ENCODE measurements at places on chromosomes 5 and 9.
A peak's percentile ranks its signal among the peaks of the same experiment; 100 is the strongest.

GRCh38 chr9:15032860-15033259 lies 122.6 kb upstream of the FREM1 start:
- no peak for DNase-seq

DNA sequence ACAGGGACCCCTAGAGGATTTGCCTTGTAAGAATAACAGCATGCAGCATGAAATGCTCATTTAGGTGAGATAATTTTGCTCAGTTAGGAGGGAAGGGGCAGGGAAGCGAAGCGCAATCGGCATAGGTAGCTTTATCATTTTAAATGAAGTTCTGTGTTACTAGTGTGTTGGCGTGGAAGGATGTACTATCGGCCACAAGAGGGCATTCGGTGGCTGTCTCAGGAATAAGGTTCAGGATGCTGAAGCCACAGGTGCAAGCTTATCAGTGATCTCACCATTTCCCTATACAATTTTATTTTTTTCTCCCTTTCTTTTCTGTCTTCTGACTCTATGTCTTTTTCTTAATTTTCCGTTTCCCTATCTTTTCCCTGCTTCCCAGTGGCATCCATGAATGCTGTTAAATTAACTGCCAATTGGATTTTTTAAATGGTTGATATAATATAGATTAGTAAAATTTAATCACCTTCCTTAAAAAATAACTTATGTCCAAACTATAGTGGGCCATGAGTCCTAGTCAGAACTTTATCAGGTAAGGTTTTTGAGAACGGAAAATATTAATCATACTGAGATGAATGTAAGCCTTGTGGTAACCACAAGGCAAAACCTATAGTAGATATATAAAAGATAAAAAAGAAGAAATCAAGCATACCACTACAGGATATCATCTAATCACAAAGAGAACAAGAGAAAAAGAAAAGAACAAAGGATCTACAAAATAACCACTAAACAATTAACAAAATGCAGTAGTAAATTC lies 1.2 kb upstream of the INSL6 start:
- DNase-seq = peak; percentile 20

DNA sequence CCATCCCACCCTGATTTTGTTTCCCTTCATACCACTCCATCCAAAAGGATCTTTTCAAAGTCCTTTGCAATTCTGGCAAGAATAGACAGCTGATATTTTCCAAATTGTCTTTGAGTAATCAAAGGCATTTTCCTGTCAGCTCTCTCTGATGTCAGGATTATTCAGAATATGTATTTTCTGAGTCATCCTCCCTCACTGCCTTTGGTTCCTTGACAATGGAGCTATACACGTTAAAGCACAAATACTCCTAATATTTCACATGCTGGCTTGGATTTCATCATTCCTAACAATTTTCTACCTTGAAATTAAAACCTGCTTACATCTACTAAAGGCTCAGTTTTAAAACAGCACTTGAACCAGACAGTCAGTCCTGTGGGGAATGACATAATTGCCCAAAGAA lies 379.4 kb downstream of the GADD45G start:
- DNase-seq = no peak

DNA sequence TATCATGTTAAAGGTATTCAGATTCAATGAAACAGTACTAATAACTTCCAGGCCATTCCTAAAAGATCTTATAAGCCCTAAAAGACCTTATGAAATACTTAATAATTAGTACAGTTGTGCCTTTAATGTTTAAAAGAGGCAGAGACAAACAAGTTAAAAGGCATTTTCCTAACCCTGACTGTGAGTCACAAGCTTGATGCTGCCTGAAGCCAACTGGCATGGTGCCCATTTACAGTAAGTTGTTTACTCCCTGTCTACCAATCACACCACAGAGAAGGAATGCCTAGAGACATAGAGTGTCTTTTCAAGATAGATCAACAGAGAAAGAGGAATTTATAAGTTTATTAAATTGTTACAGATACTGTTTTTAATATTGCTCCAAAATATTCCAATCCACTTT lies 47.8 kb downstream of the NR3C1 start:
- peak; percentile 22 for DNase-seq

GRCh38 chr5:173279166-173279565 lies 44.2 kb upstream of the NKX2-5 start:
- DNase-seq = no peak

DNA sequence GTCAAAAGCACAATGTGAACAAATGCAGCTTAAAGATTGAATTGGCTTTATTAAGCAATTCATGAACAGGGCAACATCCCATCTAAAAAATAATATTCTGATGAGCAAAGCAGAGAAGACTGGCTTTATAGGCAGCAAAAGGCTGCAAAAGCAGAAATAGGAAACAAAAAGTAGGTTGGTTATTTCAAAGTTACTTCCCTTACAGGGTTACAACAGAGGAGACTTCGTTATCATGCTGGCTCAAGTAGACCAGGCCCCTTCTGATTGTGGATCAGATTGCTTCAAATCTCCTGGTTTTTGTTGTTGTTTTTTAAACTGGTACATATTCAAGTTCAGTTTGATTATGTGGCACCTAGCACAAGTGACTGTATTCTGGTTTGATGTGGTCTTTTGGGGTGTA lies 73.1 kb downstream of the MAN2A1 start:
- DNase-seq = no peak

DNA sequence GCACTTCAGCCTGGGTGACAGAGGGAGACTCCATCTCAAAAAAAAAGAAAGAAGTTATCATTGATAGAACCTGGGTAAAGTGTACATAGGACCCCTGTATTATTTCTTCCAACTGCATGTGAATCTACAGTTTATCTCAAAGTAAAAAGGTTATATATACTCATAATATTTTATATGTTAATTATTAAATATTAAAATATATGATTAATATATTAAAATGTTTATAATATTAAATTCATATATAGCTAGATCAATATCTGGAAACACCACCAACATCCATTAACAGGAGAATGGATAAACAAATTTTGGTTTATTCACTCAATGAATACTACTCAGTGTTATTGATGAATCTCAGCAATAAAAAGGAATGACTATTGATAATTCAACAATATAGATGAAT lies 19.7 kb downstream of the C5orf15 start:
- DNase-seq = no peak

GRCh38 chr5:159073026-159073425 lies 26.7 kb downstream of the EBF1 start:
- DNase-seq = no peak

DNA sequence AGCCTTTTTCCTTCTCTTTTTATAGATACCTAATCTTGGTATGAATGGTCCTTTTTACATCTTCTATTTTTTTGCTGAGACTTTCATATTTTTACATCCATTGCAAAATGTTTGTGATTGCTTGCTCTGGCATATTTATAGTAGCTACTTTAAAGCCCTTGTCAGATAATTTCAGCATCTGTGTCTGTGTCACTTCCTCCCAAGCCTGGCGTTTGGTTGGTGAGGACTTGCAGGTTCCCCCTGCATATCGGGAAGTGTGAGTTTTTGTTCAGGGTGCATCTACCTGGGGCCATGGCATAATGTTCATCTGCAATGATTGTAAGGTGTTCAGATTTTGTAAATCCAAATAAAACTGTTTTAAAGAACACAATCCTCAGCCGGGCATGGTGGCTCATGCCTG lies 8.9 kb downstream of the FBXW5 start:
- DNase-seq = no peak

DNA sequence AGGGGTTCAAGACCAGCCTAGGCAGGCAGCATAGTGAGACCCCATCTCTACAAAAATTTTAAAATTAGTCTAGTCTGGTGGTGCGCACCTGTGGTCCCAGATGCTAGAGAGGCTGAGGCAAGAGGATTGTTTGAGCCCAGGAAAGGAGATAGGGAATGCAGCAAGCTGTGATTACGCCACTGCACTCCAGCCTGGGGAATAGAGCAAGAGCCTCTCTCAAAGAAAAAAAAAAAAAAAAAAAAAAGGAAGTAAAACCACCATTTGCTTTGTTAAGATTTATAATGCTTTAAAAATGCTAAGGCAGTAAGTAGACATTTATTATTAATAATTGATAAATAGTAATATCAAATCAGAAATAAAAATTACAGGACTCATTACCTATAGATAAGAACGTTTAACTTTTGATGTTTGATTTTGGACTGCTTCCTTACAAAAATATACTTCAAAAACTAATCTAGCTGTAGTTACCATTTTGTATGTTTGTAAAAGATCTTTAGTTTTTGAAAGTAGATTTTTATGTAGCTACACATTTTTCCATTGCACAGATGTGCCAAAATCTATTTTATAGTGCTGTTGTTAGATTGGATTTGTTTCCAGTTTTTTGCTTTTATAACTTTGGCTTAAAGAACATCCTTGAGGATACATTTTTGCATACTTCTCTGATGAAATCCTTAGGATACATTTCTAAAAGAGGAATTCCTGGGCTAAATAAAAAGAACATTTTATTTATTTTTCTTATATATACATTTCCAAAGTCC lies 86.4 kb downstream of the INIP start:
- DNase-seq = no peak

GRCh38 chr5:150672237-150672883 lies 11.3 kb downstream of the MYOZ3 start:
- no peak for DNase-seq

DNA sequence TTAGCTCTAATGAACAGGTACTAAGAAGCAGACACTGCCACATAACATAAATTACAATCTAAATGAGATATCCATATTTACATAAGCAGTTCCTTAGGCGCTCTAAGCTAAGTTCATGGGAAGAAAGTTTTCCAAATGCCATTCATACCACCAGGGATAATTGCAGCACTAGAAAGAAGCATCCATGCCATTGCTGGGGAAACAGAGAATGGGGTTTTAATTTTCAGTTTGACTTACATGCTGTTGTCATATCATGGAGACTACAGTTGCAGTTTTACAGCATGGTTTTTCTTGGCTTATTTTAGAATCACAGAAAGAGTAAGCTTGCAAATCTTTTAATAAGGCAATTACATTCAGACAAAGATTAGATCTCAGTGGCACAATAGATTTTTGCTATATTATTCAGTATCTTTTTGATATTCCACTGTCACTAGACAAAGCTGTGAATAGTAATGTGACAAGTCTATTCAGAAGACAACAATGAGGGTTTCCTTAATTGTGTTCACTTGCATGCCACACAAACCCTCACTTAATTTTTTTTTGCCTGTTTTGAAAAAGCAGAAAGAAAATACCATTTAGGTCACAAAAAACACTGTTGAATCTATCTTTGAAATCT lies 108.4 kb upstream of the ELAVL2 start:
- no peak for DNase-seq

GRCh38 chr9:104934691-104935500 lies 6.9 kb upstream of the ABCA1 start:
- no peak for DNase-seq

DNA sequence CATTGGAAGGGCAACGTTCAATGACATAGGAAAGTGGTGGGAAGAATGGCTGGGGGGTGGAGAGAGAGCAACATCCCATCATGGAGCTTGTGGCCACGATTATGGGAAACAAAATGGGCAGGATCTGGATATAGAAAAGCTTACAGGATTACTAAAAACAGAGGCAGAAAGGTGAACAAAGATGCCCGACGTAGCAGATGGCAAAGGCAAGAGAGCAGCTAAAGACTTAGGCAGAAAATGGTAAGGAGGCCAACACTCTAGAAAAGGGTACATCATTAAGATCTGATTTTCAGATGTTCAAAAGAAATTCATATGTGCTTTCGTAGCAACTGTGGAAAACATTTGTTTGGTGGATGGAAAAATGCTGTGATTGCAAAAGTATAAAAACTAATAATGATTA lies 102.5 kb downstream of the OTULIN start:
- no peak for DNase-seq

GRCh38 chr9:130200038-130200849 lies 28.0 kb downstream of the NCS1 start:
- no peak for DNase-seq

DNA sequence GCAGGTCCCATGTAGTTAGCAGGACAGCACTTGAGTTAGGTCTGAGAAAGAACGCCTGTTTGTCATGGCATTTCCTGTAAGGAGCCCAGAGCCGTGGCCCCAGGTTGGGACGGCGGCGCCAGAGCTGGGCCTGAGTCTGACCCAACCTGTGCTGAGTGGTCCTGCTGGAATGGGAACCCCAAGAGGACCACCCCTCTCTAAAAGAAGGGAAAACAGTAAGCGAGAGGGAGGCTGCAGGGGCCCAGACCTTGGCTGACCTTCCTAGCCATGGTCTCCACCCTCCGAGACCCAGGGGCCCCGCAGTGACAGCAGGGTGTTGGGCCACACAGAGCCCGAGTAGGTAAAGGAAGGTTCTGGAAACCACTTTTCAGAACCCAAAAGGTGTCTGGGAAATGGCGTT lies 1.8 kb upstream of the LRRC14B start:
- no peak for DNase-seq

DNA sequence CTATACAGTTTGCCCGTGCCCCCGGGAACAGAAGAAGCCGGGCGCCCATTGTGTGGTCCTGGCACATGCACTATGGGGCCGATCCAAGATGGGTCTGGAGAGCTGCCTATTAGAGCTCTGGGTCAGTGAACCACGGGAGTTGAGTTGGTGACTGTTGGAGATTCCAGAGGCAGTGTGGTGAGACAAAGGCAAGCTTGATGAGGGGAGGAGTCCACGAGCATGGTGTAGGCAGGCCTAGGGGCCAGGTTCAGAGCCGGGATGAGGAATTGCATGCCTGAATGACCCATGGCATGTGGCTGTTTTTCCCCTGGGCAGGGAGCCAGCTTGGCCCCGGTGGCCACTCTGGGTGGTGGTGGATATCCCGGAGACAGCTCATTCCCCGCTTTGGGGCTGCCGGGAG lies 84.4 kb upstream of the STC2 start:
- DNase-seq = no peak

- no peak for DNase-seq
Measured at GRCh38 chr9:138009016-138009802, 131.6 kb downstream of the CACNA1B start.

DNA sequence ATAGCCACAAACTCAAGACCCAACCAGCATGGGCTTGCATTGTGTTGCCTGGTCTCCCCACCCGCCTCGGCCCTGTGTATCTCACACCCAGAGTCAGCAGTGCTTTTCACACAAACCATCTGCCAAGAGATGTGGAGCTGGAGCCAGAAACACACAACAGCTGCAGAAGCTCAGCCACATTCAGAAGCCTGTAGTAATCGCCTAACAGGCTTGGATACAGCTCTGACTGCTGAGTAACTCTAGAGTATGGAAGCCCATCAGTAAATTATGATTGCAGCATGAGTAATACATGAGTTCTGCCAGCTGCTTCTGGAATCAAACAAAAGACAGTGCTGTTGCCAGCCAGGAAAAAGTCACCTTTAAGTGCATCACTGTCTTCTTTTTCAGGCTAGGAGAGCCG lies 16.0 kb downstream of the TEK start:
- no peak for DNase-seq

DNA sequence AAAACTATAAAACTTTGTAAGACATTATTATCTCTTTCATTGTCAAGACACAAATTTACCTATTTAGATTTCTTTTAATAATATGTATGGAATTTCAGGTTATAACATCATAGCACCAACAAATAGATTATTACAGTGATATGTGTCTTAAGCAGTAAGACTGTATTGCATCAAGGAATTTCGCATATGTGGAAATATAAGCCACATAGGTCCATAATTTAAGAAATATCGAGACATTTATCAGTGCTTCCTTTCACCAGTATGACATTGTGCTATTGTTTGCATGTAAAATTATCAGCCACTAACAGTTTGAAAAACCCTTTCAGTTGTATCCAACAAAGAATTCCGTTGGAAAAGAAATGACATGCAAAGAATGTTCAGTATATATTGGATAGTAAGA lies 186.7 kb upstream of the RASA1 start:
- no peak for DNase-seq

Data from activated CD4-positive, alpha-beta T cell treated with anti-CD3 and anti-CD28 coated beads for 24 hours (primary cell).